ENCODE measurements at places on chromosomes 1 and 21. TPM values are rescaled to one million over a fixed set of nuclear protein-coding genes. Genes with fewer than 3 reads are reported as not detected.

- no peak for DNase-seq
Measured at GRCh38 chr1:158716335-158716734, 4.2 kb downstream of the OR6K3 start.

SLC22A15 gene
- total RNA-seq = 2.2 TPM

PLPPR5 gene
- 0.19 TPM for total RNA-seq

- DNase-seq = no peak
Measured at GRCh38 chr1:71080230-71080738, 551 bp downstream of the ZRANB2 start.

Data from pancreas (tissue), 10 donors.